H9 (cell line): ENCODE measurements at places on chromosomes 4 and X. TPM values are rescaled to one million over a fixed set of nuclear protein-coding genes. Genes with fewer than 3 reads are reported as not detected.

- H3K36me3 ChIP-seq: no peaks in the 10 kb centered on the region
- no peaks in the 10 kb centered on the region for H3K27me3 ChIP-seq
- no peak within 1 kb of the TSS for H3K27ac ChIP-seq
- H3K4me1 ChIP-seq: no peaks in the 10 kb centered on the region; the same call in 1 of the 2 replicates
- peak; percentile 41 for DNase-seq
- no peak within 1 kb of the TSS for H3K4me3 ChIP-seq
Measured at GRCh38 chr4:38856524-38857337, at the start of gene TLR6. TLR6 (minus strand) TSS chr4:38856817; CDS start chr4:38829473, 27,344 bp downstream.

- peak overlapping the region; percentile 65; the same call in 2 of the 3 replicates for H3K4me3 ChIP-seq
- peaks cover 4% of the 10 kb centered on the region; the same call in 1 of the 3 replicates for H3K36me3 ChIP-seq
- H3K27me3 ChIP-seq: peaks cover 51% of the 10 kb centered on the region
- no peak overlapping the region for H3K27ac ChIP-seq
Measured at GRCh38 chrX:153647461-153648357, 706 bp downstream of the DUSP9 start.

GRCh38 chr4:46329118-46329976, 60.6 kb downstream of the GABRA2 start:
- H3K36me3 ChIP-seq: no peaks in the 10 kb centered on the region
- H3K27me3 ChIP-seq: no peaks in the 10 kb centered on the region
- no peak overlapping the region for H3K4me3 ChIP-seq
- DNase-seq: peak; percentile 46
- H3K27ac ChIP-seq: no peak overlapping the region
- H3K4me1 ChIP-seq: no peaks in the 10 kb centered on the region

- no peaks in the 10 kb centered on the region for H3K27me3 ChIP-seq
- no peaks in the 10 kb centered on the region for H3K4me1 ChIP-seq
- no peak for DNase-seq
Measured at GRCh38 chr4:142687547-142688275, 158.4 kb downstream of the INPP4B start.

DNA sequence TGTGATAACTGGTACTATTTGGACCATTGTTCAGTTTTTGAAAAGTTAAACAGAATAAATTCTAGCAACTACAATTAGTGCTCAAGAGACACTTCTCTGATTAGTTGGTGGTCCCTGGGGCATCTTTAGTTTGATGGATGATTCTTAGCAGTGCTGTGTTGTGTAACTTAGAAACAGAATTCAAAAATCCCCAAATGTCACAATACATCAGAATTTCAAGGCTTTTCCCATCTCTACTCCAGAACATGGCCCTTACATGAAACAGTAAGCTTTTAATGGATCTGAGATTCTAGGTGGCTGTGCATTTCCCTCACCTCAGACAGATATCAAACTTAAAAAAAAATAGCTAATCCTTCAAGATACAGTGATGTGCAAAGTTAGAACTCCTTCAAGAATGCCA, 104.4 kb upstream of the CXCL13 start:
- DNase-seq: no peak
- H3K4me1 ChIP-seq: no peaks in the 10 kb centered on the region
- no peaks in the 10 kb centered on the region for H3K27me3 ChIP-seq
- no peaks in the 10 kb centered on the region for H3K36me3 ChIP-seq

DNA sequence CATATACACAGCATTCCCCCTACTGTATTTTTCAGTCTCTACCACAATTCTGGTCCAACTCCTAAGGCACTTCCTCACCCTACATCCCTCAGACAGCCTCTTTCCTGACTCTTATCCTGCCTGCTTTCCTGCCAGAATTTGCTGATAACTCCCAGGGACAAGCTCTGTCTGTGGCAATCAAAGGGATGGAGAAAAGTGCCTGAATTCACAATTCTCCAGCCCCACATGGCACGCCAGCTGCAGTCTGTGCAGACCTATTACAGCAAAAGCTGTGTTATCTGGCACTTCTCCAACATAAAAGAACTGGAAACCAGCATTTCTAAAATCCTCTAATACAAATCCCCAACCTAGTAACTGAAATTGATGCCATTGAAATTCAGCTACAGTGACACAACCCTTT, 404.8 kb downstream of the KLHL13 start:
- H3K27me3 ChIP-seq: no peaks in the 10 kb centered on the region
- no peak for DNase-seq
- no peaks in the 10 kb centered on the region; the same call in 1 of the 2 replicates for H3K36me3 ChIP-seq
- H3K27ac ChIP-seq: no peak overlapping the region

- H3K36me3 ChIP-seq: no peaks in the 10 kb centered on the region
- H3K4me1 ChIP-seq: peaks cover 3% of the 10 kb centered on the region; the same call in 1 of the 2 replicates
- no peaks in the 10 kb centered on the region for H3K27me3 ChIP-seq
- no peak overlapping the region for H3K27ac ChIP-seq
- no peak for DNase-seq
Measured at GRCh38 chr4:47155919-47156318, 124.6 kb downstream of the GABRB1 start.

DNA sequence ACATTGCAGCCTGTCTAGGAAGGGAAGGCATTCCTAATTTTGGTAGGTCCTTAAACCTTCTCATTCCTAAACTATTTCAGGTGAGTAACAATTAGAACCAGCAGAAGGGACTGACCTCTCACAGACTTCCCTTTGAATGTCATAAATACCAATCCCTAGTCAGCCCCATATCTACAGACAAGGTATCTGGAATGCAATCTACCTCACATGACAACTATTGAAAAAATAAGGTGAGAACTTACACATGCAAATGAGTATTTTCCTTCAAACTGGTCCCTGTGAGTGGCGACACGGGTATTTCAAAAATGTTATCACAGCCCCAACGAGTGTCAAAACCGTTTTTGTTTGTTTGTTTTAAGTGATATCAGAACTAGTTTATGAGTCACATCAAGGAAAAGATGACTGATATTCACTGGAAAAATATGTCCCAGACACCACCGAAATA, 102.4 kb upstream of the VCX2 start:
- no peaks in the 10 kb centered on the region for H3K4me1 ChIP-seq
- H3K4me3 ChIP-seq: no peak overlapping the region
- DNase-seq: no peak
- H3K36me3 ChIP-seq: peaks cover 3% of the 10 kb centered on the region; the same call in 2 of the 3 replicates
- no peak overlapping the region for H3K27ac ChIP-seq
- no peaks in the 10 kb centered on the region for H3K27me3 ChIP-seq

DNA sequence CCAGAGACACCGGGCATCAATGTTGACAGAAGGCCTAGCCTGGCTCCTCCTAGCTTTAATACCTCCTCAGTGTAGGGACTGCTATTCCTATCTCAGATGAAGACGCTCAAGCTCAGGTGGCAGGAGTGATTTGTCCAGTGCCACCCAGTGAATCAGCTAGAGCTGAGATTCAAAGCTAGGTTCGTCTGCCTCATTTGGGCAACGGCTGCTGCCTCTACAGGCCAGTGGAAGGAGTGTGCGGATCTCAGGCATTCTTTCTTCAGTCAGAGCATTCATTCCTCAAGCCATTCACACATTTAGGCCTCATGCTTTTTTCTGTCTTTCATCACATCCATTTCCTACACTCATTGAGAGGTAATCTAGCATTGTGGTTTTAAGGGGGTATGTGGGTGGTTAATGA, 7.3 kb downstream of the TSR2 start:
- H3K27ac ChIP-seq: no peak overlapping the region
- H3K4me1 ChIP-seq: no peaks in the 10 kb centered on the region
- H3K27me3 ChIP-seq: no peaks in the 10 kb centered on the region
- peak; percentile 38 for DNase-seq
- no peak overlapping the region for H3K4me3 ChIP-seq

GRCh38 chr4:1072830-1073446, 40.4 kb downstream of the RNF212 start:
- no peak overlapping the region for H3K4me3 ChIP-seq
- no peak overlapping the region for H3K27ac ChIP-seq
- no peaks in the 10 kb centered on the region; the same call in 1 of the 2 replicates for H3K36me3 ChIP-seq

DNA sequence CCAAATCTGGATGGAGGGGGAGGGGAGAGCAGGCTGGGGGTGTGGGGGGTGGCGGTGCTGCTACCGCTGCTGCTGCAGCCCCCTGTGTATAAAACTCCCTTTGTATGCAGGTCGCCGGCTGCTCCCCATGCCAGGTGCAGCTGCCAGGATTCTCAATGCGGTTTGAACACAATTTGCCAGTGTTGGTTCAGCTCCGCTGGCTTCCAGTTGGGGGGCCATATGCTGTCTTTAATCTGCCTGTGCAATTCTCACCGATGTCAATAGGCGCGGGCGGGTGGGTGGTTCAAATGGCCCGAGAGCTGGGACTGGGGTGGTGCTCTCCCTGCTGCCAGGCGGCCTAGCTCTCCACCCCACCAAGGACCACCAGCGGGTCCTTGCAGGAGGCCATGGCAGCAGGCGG, 257.6 kb downstream of the BCOR start:
- H3K27ac ChIP-seq: no peak overlapping the region
- peaks cover 4% of the 10 kb centered on the region for H3K36me3 ChIP-seq
- H3K27me3 ChIP-seq: peaks cover 1% of the 10 kb centered on the region; the same call in 1 of the 2 replicates

DNA sequence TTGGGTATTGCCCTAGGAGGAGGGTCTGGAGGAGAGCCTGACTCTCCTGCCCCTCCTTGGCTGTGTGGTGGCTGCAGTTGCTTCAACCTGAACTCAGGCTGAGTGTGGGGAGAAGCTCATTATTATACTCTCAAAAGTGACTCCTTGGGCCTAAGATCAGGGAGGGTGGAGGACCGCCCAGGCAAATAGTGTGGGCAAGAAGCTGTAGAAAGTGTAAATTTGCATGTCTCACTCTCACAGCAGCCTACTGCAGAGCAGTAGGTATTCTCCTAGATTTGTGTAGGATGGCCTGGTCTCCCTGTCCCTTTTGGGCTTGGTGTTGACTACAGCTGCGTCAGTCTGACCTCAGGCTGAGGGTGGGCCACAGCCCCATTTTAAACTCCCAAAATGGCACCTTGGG, 156.1 kb downstream of the ZNF330 start:
- no peak overlapping the region for H3K27ac ChIP-seq
- H3K4me3 ChIP-seq: no peak overlapping the region
- H3K4me1 ChIP-seq: no peaks in the 10 kb centered on the region
- DNase-seq: no peak

DNA sequence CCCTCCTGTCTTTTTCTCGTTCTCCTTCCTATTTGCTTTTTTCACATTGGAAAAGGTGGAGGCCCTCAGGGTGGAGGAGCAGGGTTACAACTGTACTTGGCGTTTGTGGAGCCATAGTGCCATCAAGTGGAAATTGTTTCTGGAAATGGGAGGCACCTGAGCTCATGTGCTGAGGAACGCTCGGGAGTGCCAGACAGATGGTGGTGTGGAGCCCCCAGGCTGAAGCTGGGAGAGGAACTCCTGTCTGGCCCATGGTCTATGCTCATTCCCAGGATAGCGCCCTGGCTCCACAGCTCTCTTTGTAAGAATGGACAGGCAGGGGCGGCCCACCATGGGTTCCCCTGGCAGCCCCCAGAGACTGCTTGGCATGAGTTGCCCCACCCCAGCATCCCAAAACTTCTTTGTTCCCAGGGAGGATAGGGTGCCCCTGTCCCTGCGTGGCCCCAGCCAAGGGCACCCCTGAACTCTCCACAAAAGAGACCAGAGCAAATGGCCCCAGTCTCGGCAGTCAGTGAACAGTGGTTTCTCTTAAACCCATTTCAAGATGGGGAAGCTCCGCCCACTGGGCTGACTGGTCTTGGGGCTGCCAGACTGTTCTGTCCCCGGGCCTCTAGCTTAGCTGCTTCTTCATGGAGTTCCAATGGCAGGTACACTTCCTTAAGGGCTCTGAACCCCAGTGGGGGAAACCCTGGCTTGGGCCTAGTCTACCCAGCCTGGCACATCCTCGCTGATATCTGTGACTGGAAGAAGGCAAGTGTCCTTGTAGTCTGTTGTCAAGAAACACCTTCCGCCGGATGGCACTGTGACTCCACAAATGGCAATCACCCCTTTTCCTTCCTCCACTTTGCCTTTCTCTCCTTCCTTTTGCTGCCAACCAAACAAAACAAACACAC, 70.1 kb downstream of the NBDY start:
- peak; percentile 26 for DNase-seq
- H3K27ac ChIP-seq: no peak overlapping the region
- H3K4me1 ChIP-seq: peaks cover 2% of the 10 kb centered on the region; the same call in 1 of the 2 replicates
- peaks cover 29% of the 10 kb centered on the region for H3K36me3 ChIP-seq

GRCh38 chr4:1218634-1219565, 30.0 kb downstream of the CTBP1 start:
- H3K4me1 ChIP-seq: no peaks in the 10 kb centered on the region
- no peaks in the 10 kb centered on the region for H3K27me3 ChIP-seq
- peaks cover 55% of the 10 kb centered on the region for H3K36me3 ChIP-seq
- no peak overlapping the region for H3K4me3 ChIP-seq

DNA sequence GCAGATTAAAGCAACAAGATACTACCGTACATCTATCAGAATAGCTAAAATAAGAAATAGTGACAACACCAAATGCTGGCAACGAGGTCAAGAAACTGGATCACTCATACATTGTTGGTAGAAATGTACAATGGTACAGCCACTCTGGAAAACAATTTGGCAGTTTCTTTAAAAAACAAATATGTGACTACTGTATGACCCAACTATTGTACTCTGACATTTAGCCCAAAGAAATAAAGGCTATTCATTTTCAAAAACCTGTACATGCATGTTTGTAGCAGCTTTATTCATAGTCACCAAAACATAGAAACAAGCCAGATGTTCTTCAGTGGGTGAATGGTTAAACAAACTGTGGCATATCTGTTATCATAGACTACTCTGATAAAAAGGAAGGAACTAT, 8.2 kb downstream of the CLCN3 start:
- no peak overlapping the region for H3K4me3 ChIP-seq
- H3K27me3 ChIP-seq: no peaks in the 10 kb centered on the region
- H3K4me1 ChIP-seq: no peaks in the 10 kb centered on the region
- H3K27ac ChIP-seq: no peak overlapping the region
- no peak for DNase-seq
- H3K36me3 ChIP-seq: 0 out of 2 replicates have a peak, but pooled peaks cover 2% of the 10 kb centered on the region

DNA sequence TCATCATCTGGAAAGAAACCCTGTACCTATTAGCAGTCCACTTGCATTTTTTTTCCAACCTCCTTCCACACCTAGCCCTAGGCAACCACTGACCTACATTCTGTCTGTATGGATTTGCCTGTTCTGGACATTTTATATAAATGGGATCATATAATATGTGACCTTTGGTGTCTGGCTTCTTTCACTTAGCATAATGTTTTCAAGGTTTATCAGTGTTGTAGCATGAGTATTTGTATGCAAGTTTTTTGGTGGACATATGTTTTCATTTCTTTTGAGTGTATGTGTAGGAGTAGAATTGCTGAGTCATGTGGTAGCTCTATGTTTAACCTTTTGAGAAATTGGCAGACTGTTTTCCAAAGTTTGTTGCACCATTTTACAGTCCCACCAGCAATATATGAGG, 198.6 kb downstream of the CEP135 start:
- no peak overlapping the region for H3K27ac ChIP-seq
- H3K27me3 ChIP-seq: no peaks in the 10 kb centered on the region
- DNase-seq: no peak
- H3K36me3 ChIP-seq: no peaks in the 10 kb centered on the region
- H3K4me3 ChIP-seq: no peak overlapping the region
- peaks cover 2% of the 10 kb centered on the region; the same call in 1 of the 2 replicates for H3K4me1 ChIP-seq

REPS2 gene
- total RNA-seq: 3.7 and 4.7 TPM in 2 replicates

EDA2R gene
- total RNA-seq: 6.6 and 8.3 TPM in 2 replicates

IQCM gene
- total RNA-seq: 0.15 TPM in 2 replicates

KIAA1210 gene
- total RNA-seq: not detected in 2 replicates

MTHFD2L gene
- 10.0 and 11.6 TPM in 2 replicates for total RNA-seq

STATH gene
- not detected in 2 replicates for total RNA-seq
